ENCODE measurements at places on chromosomes 4 and X.

- no peak for DNase-seq
Measured at GRCh38 chrX:57930051-57930450, 19.8 kb upstream of the ZXDA start.

- no peak for DNase-seq
Measured at GRCh38 chrX:57647020-57647419, 33.0 kb downstream of the NLRP2B start.

DNA sequence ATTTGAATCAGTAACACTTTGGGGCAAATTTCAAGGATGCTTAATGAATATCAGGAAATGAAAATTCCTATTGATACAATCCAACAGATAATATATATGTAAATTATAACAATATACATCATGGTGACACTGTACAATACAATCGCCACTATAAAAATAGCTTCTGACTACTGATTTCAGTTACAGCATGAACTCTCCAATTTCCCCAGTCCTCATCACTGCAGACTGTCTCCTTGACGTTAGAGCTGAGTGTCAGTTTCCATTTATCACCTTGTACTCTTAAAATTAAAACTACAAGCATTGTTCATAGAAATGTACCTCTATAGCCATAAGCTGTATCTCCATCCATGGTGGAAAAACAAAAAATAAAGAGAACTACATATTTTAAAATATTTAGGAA is 23.4 kb downstream of the TBC1D9 start:
- no peak for DNase-seq

GRCh38 chr4:104393655-104394324 is 100.9 kb downstream of the CXXC4 start:
- DNase-seq, result no peak

- DNase-seq, result peak; percentile 0
Measured at GRCh38 chr4:125091-125771, 930 bp downstream of the ZNF718 start.

- DNase-seq, result no peak
Measured at GRCh38 chr4:103032574-103032973, 13.1 kb upstream of the SLC9B1 start.

GRCh38 chr4:168621806-168622589 is 125.1 kb downstream of the PALLD start:
- DNase-seq, result no peak

All from HS-27A (cell line).